Glutamatergic neuron (in vitro differentiated cells): ENCODE measurements at places on chromosomes 3 and 15. TPM values are rescaled to one million over a fixed set of nuclear protein-coding genes. Genes with fewer than 3 reads are reported as not detected.
A peak's percentile ranks its signal among the peaks of the same experiment; 100 is the strongest.

The GOLGA6L10 gene
- total RNA-seq = 0.96 TPM

The SKOR1 gene
- 4.0 TPM for total RNA-seq

The MYO9A gene
- 111 TPM for total RNA-seq

The ZPLD1 gene
- total RNA-seq = not detected

The FMN1 gene
- total RNA-seq = 1.1 TPM

The SH2D7 gene
- total RNA-seq = not detected

The CKMT1B gene
- 18.8 TPM for total RNA-seq

The MAPKAPK3 gene
- total RNA-seq = 10.7 TPM

The CA12 gene
- not detected for total RNA-seq

The ALDH1L1 gene
- not detected for total RNA-seq

DNA sequence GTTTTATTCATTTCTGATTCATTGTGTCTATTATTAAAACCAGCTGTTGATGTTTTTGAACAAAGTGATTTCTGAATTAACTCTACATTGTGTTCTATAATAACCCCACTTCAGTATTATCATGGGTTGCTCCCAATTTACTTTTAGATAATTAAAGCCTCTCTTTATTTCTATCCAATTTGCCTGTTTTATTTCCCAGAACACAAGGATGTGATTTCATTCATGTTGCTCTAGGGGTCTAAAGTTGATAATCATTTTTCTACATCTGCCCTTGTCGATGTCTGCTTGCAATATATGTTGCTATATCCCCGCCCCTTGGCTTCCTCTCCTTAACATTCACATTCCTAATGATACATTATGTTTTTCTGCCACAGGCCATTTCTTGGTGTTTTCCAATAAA, 747.3 kb downstream of the CADM2 start:
- no peak for DNase-seq

DNA sequence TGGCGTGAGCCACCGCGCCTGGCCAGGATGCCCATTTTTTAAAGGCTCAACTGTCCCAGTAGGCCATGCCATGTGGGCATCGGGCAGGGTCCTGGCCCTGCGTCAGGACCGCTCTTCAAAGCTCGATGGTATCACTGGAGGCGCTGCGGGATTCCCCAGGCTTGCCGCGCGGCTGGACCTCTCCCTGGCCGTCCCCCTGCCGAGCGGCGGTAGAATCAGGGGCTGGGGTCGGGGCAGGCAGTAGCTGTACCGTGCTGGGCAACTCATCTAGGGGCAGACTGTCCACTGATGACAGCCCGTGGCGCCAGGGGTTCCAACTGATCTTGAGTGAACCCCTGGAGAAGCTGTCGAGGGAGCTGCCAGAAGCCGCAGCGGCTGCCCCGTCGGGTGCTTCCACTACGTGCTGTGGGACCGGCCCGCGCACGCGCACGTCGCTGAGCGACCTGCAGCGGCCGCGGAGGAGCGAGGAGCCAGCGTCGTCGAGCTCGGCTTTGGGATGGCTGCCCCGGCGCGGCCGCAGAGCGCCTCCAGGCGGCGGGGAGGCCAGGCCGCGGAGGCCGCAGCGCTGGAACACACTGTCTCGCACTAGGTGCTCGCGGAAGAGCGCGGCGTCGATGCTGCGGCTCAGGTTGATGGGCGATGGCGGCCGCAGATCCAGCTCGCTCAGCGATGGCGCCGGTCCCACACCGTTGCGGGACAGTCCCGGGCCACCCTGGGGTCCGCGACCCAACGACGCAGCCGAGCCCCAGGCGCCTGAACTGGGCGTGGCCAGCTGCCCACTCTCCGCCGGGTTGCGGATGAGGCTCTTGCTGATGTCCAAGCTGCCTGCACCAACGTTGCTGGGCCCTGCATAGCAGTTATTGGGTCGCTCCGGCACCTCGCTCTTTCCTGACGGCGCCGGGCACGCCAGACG, 5.8 kb downstream of the PRRT3 start:
- DNase-seq = peak; percentile 92

DNA sequence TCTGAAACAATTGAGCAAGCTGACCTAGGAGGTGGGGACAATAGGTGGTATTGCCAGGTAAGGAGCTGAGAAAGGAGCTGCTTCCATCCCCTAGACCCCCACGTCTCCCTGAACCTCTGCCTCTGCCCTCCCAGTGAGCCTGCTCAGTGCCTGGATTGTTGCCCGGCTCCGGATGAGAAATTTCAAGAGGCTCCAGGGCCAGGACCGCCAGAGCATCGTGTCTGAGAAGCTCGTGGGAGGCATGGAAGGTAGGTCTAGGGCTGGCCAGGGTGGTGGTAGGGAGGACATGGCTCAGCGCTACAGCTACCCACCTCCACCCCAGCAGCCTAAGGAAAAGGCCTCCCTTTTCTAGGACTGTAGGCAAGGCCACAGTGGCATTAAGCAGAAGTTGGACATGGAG, 13.3 kb downstream of the DUOX1 start:
- no peak for DNase-seq

DNA sequence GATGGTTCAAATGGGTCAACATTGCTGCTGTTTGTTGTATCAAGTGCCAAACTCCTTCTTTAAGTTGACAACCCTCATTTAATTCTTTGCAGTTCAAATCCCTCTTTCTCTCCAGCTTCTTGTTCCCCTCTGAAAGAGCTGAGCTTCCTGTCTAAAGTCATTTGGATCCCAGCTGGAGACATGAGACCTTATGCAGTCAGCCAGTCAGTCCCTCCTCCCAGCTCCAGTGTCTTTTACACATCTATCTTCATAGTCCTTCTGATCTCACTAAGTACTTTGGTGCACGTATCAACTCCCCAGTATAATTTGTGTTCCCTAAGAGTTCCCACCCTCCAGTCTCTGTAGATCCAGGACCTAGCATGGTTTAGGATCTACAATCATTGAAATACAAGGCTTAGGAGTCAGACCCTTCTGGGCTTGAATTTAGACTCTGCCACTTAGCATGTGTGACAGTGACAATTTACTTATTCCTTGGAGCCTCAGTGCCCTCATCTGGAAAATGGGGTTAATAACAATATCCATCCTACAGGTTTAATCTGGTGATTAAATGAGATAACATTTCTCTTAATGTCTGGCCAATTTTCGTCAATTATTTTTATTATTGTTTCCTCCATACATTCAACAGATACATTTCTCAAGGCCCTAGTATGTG, 102.8 kb upstream of the SEMA6D start:
- DNase-seq = no peak

- no peak for DNase-seq
These were observed 24.0 kb upstream of the LIPC start for GRCh38 chr15:58407778-58408177.

- DNase-seq = peak; percentile 65
These were observed 10.3 kb upstream of the KIF7 start for GRCh38 chr15:89665449-89666181.

GRCh38 chr3:32062950-32063582, 43.4 kb upstream of the GPD1L start:
- DNase-seq = no peak

- no peak for DNase-seq
These were observed 393.8 kb downstream of the ZNF385D start for GRCh38 chr3:21357241-21357640.

GRCh38 chr15:94744080-94744793, 512.9 kb downstream of the MCTP2 start:
- DNase-seq = no peak

DNA sequence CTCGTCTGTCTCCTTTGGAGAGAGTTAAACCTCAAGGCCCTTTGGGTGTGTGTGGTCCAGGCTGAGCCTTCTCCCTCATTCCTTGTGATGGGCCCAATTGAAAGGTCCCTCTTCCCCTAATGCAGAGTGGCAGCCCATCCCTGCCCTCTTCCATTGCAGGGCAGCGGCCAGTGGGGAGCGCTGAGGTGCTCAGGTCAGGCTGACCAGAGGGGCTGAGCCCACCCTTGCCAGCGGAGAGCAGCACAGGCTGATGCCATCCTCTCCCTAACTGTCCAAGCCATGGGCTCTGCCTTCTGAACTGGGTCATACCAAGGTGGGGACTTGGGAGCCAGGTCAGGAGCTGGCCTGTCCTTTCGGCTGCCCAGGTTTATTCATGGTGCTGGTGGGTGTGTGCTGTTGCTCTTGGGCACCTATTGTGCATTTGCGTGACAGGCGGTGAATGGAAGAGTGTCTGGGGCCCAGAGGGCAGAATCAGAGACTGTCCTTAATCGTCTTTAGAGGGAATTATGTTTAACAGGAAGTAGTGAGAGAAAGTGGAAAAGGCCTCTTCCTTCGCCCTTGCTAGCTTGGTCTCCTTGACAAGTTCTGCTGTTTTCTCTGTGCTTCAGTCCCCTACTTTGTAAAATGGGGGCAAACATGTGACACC, 96.9 kb downstream of the VGLL4 start:
- no peak for DNase-seq

DNA sequence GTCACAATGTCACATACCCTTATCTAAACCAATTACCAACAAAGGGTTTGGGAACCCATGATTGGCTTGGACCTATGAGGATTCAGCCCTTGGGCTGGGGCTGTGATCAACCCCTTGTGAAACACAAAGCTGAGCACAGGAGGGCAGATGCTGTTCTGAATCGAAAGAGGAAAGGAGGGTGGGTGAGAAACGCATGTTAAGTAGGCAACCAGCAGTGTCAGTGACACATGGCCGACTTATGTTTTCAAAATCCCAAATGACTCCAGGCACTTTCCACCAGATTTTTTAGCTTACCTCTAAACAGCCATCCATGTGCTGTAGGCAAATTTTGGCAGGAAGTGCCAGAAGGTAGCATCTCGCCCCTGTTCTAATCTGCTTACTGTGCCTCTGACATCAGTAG, 34.1 kb upstream of the KLHL25 start:
- DNase-seq = peak; percentile 46

DNA sequence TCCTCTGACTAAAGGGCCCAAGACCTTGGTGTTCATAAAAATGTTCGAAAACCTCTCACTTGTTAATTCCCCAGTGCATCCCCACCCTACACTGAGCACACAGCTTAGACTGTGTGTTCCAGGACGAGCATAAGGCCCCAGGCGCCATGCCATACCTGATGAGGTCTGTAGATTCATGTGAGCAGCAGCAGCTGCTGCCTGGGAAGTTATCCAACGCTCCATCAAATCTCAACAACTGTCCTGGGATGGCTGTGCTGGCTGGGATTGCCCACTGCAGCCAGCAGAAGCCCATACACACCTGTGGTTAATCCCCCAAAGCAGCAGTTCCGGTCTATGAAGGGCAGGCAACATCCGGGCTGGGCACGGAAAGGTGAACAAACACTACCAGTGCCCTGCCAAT, 391.2 kb downstream of the IL20RB start:
- no peak for DNase-seq

DNA sequence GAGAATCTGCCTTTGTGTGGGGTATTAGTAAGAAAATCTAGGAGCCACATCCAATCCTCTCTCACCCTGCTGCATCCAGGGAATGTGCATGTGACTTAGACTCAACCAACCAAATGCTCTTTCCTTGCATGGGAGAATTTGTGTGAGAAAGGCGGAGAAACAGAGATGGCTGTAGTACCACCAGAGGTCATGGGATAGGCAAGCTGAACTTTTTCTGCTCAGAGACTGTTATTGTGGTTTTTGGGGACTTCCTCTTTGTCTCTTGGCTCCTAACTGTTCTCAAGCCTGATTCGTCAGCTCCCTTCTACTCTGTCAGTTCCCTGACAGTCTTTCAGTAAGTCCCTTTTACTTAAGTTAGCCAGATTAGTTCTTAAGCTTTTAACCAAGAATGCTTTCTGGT, 2.6 kb upstream of the ZSCAN2 start:
- no peak for DNase-seq
